Stimulated activated CD4-positive, alpha-beta T cell treated with anti-CD3 and anti-CD28 coated beads, Interleukin-1b, Interleukin-23, amount 100 ng/mL, for 4 hours (primary cell): ENCODE measurements at places on chromosomes 7 and 10.

- DNase-seq: no peak
Measured at GRCh38 chr10:125607689-125608290, 75.2 kb downstream of the TEX36 start.

DNA sequence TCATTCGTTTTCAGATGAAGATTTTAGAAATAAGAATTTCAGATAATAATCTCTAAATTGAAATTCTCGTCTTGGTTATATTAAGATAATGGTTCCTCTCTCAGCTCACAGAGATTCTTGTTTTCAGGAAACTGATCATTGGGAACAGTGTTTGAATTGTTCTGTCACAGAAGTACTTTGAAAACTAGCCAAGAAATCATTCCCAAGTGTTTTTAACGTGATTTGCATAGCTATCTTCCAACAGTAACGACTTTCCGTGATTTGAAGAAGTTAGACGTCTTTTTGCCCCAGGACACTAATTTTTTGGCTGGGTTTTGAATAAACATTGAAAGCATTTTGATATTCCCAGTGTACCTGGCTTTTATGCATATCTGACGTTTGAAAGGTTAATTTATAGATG, 116.0 kb downstream of the CDCA7L start:
- DNase-seq: no peak

DNA sequence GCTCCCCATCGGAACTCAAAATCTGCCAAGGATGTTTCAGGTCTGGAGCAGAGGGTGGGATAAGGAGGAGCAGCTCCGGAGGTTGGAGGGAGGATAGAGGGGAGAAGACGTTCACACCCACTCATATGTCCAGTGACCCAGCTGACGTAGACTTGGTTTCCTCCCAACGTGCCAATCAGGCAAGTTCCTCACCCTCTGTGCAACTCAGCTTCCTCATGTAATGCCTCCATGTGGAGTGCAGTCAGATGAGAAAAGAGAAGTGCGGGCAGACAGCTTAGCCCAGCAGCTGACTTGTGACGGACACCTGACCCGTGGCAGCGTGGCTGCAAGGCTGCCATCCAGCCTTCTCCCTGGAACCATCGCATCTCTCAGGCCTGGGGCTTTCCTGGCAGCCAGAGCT, 86.8 kb downstream of the NPTX2 start:
- DNase-seq: no peak

DNA sequence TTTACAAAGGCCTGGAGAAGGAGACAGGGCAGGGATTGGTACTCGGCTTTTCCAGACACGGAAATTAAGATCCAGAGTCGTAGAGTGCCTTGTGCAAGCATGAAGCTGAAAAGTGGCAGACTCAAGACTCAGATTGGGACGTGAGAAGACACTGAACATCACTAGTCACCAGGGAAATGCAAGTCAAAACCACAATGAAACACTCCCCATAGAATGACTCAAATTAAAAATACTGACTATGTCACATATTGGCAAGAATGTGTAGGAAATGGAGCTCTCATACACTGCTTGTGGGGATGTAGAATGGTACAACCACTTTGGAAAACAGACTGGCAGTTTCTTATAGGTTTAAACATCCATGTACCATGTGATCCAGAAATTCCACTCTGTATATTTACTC, 472.0 kb downstream of the RPS24 start:
- no peak for DNase-seq

DNA sequence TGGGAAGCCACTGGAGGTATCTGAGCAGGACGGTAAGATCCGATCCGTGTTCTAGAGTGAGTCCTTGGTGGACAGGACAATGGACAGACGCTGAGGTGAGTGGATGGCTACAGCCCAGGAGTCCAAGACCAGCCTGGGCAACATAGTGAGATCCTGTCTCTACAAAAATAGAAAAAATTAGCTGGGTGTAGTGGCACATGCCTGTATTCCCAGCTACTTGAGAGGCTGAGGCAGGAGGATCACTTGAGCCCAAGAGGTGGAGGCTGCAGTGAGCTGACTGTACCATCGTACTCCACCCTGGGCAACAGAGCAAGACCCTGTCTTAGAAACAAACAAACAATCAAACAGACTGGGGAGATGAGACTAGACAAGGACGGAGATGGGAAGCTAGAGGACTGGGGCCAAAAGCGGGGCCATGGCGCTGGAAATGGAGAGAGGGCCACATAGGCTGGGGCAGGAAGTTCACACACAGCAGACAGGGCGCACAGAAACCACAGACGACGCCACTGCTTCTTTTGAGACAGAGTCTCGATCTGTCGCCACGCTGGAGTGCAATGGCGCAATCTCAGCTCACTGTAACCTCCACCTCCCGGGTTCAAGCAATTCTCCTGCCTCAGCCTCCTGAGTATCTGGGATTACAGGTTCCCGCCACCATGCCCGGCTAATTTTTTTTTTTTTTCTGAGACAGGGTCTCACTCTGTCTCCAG, 24.7 kb downstream of the DAGLB start:
- DNase-seq: no peak

- no peak for DNase-seq
Measured at GRCh38 chr7:42869131-42870020, 42.5 kb downstream of the C7orf25 start.

DNA sequence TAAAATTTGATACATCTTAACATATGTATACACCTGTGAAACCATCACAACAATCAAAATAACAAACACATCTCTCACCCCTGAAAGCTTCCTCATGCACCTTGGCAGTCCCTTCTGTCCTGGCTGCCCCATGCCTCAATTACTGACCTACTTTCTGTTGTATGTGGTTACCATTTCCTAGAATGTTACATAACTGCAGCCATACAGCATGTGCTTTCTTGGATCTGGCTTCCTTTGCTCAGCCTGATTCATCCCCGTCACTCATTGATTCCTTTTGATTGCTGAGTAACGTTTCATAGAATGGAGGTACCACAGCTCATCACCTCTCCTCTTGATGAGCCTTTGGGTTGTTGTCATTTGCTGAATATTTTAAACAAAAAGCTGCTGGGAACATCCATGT, 165.3 kb downstream of the CELF2 start:
- no peak for DNase-seq

DNA sequence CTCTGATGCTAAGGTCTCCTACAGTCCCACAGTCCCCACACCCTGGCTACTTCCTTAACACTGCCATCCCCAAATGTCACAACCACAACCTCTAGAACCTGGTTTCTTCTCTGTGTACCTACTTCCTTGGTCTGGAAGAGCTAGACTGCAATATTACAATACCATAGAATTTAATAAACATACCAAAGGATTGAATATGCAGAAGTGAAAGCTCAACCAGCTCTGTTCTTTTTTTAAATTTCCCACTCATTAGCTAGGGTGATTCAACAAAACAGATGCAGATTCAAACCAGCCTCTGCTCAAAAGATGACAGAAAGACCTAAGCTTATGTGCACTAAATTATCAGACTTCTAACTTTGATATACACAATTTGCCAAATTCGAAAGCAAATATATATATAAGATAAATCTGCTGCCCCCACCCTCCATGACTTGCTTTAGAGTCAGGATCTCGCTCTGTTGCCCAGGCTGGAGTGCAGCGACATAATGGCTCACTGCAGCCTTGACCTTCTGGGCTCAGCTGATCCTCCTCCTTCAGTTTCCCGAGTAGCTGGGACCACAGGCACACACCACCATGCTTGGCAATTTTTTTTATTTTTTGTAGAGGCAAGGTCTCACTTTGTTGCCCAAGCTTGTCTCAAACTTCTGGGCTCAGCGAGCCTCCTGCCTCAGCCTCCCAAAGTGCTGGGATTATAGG, 212.6 kb downstream of the CHCHD3 start:
- DNase-seq: no peak

GRCh38 chr10:79927111-79927828, 21.6 kb downstream of the SFTPD start:
- no peak for DNase-seq

DNA sequence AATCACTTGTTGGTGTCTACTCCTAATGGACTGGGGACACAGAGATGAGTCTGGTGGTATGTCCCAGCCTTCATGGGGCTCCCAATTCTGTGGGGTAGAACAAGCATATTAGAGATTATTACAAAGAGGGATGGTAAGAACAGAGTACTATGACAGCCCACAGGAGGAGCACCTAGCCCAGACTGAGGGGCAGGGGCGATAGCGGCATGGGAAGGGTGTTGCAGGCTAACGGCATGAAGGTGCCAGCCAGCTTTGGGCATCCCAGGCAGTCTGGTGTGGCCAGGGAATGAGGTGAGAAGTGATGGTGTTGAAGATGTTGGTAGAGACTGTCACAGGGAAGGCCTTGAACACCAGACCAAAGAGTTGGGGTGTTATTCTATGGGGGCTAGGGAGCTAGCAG, 280.0 kb downstream of the RPS24 start:
- no peak for DNase-seq

DNA sequence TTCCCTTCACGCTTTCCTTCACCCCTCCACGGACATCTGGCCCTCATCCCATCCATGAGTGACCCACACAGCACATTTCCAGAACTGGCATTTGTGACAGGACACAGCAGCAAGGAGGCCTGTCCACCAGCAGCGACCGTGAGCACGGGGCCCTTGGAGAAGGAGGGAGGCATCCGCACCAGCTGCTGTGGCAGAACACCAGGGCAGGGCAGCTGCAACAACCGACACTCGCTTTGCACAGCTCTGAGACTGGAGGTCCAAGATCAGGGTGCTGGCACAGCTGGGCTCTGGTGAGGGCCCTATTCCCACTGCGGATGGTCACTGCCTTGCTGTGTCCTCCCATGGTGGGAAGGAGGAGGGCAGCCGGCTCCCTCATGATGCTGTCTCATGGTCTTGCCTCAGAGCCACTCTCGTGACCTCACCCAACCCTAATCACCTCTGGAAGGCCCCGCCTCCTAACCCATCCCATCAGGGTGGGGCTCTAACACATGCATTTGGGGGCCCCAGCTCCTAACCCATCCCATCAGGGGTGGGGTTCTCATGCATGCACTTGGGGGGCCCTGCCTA, 36.7 kb downstream of the PTPRN2 start:
- DNase-seq: no peak

- DNase-seq: no peak
Measured at GRCh38 chr10:15865304-15865703, 5.0 kb upstream of the MINDY3 start.

DNA sequence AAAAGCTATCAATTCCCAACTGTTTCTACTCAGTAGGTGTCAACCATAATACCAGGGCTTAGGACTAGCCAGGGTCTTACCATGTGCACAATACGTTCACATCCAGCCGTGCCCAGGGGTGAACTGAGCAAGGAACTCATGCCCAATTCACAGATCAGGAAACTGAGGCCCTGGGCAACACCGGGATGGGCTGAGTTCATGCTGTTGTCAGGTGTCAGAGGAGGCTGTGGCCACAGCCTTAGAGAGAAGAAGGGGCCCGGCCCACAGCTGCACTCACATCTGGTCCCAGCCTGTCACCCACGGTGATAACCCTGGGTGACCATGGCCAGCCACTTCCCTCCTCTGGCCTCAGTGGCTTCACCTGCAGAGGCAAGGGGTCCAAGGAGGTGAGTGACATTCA, 92.0 kb downstream of the FAM53B start:
- no peak for DNase-seq

GRCh38 chr10:86538547-86538946, 17.0 kb upstream of the WAPL start:
- DNase-seq: no peak

GRCh38 chr10:127196282-127197153, at the start of gene INSYN2A:
INSYN2A (minus strand) TSS chr10:127196591; CDS start chr10:127176395, 20,196 bp downstream.
- DNase-seq: no peak

- no peak for DNase-seq
Measured at GRCh38 chr7:75872073-75872782, 6.6 kb upstream of the RHBDD2 start.

- DNase-seq: no peak
Measured at GRCh38 chr10:71330789-71331404, 11.8 kb downstream of the SLC29A3 start.

GRCh38 chr10:3757638-3758490, 27.1 kb downstream of the KLF6 start:
- DNase-seq: no peak

DNA sequence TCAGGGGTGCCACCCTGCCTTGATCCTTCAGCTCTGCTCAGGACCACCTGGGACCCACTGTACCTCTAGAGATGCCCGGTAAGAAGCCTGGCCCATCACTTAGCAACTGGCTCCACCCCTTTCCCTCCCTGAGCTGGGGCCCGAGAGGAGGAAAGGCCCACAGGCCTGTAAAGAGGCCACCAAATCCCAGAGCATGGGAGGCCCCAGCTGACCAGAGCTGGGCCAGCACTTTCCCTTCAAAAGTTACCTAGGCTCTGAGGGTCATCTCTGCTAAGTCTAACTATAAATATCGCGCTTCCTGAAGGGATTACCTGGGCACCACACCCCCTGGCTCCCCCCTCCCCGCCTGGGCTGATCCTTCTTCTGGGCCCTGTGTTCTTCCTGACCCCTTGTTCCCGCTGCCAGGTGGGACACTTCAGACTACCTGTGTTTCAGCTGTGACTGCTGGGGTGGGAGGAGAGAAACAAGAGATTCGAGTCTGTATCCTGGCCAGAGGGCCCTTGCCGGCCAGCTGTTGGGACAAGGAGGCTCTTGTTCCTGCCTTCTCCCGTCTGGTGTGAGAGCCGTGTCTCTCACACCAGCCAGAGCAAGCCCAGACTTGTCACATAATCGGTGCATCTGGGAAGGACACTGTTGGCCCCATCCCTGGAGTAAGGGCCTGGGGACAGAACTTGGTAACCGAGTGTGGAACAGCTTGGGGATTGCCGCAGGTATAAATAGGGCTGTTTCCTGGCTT, 22.8 kb upstream of the ANKRD2 start:
- DNase-seq: no peak

DNA sequence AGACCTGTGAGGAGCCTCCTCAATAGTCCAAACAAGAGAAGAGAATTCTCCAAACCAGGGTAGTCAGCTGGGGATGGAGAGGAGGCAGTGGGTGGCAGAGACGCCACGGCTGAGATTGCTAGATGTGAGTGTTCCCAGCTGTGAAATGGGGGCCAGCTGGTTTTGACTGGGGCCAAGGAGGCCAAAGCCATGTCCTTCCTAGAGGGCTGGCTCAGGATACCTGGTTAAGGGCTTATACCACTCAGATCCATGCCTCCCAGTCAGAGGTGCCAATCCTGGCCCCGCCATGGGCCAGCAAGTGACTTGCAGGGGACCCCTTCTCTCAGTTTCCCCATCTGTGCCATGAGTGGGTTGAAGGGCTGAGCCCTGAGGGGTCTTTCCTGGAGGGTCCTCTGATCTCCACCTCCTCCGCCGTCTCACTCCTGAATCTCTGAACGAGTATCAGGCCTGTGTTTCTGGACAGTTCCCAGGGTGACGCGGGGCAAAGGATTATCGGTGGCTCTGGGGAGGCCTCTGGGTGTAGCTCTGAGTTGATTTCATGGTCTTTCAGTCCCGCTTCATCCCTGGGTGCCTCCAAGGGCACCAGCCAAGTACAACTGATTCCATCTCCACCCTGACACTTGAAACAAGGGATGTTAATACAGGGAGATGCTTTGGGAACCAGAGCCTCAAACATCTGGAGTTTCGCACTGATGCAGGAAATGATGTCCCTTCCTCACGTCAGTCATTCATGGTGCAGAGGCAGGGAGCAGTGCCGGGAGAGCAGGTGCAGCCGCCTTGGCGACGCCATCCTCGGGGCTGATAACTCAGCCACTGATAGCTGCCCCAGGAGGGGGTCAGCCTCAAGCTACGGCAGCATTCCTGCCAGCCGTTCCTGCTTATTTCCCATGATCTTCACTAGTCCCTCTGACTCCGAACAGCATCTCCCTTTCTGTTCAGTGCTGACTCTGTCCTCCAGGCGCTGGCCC, 126.7 kb downstream of the RGS10 start:
- DNase-seq: no peak
